ENCODE measurements at places on chromosomes 7 and 10.

- DNase-seq = no peak
These were observed 604.5 kb downstream of the SUGCT start for GRCh38 chr7:40739257-40739656.

- DNase-seq = peak; percentile 74
These were observed 12.9 kb upstream of the VIM start for GRCh38 chr10:17214971-17215781.

GRCh38 chr10:15898046-15898445 is 37.7 kb upstream of the MINDY3 start:
- peak; percentile 20 for DNase-seq

- no peak for DNase-seq
These were observed 549.1 kb downstream of the NXPH1 start for GRCh38 chr7:8982338-8982992.

DNA sequence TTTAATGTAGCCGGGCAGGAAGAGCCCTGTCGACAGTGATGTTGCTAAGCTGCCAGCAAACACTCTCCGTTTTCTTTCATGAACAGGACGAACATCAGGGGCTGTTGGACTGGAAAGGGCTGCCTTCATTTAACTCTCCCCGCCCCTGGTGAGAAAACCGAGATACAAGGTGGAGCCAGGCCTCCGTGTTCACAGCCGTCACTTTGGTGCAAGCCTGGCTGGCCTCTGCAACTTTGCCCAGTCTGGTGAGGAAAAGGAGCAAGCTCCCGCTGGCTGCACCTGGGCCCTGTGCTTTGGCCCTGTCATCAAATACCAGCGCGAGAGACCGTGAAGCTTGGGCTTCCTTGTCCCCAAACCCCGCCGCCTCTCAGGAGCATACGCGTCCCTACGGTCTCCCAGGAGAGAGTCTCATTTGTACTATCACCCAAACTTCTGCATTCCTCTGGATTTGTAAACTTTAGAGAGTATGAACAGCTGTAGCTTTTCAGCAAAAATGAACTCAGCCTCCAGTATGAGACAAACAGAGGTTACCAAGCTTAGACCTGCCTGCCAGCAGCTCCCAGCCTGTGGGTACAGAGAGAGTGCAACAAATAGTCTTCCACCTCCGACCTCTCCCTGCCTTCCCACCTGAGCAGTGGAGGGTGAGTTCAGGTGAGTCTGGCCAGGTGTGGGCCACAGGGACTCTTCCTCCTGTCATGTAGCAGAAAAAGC is 445.3 kb upstream of the MGMT start:
- DNase-seq = no peak

- DNase-seq = no peak
These were observed 133.1 kb downstream of the MAPK8 start for GRCh38 chr10:48439581-48440041.

DNA sequence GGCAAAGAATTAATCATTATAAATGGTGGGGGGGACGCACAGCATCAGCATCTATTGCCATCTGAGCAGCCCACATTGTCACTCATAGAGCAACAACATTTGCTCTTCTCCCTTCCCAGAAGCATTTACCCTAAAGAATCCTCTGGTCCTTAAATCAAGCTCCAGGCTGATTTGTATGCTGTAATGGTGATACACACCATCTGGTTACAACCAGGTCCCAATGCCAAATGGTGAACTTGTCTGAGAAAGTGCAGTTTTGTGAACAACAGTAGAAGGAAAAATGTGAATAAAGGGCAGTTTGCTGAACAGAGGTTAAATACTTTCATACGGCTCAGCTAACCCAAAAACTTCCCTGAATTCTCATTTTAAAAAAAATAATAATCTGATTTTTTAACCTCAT is 38.8 kb upstream of the TCF7L2 start:
- DNase-seq = no peak

DNA sequence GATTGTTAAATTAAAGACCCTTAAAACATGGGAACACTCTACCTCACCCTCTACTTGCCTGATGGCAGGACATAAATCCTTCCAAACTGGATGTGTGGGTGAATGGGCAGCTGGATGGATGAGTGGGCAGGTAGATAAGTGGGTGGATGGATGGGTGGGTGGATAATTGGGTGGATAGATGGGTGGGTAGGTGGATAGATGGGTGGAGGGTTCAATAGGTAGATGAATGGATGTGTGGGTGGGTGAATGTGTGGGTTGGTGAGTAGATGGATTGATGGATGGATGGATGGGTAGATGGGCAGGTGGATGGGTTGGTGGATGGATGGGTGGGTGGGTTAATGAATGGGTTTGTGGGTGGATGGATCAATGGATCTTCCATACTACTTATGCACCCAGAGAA is 18.9 kb upstream of the FFAR4 start:
- DNase-seq = no peak

GRCh38 chr7:37488163-37488764 is 39.6 kb upstream of the ELMO1 start:
- DNase-seq = peak; percentile 44

GRCh38 chr7:3106361-3106826 is 62.7 kb upstream of the CARD11 start:
- no peak for DNase-seq

- DNase-seq = no peak
These were observed 681.3 kb downstream of the TNS3 start for GRCh38 chr7:46900312-46901263.

- DNase-seq = no peak
These were observed 111.9 kb downstream of the TCERG1L start for GRCh38 chr10:131199646-131200045.

DNA sequence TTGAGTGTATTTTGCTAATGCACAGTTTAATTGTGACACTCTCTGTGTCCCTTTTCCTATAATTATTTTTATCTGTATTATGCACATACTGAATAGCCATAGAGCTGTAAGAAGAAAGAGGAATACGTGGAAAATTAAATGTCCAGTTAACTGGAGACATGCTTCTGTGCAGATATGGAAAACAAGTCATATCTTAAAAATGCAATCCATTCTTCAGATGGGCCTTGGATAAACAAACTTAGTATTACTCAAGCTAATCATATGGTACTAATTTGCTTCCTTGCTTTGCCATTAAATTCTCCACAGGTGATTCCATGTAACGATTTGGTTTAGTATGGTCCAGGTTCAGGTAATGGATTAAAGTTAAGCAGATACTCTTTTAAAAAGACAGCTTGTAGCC is 201.2 kb upstream of the CELF2 start:
- DNase-seq = no peak

- DNase-seq = no peak
These were observed 3.6 kb downstream of the FBXL13 start for GRCh38 chr7:103071000-103071399.

Data from inflammatory macrophage treated with lipopolysaccharide for 1 hour (primary cell).